ENCODE measurements at places on chromosomes 3 and 15. TPM values are rescaled to one million over a fixed set of nuclear protein-coding genes. Genes with fewer than 3 reads are reported as not detected.

PPIP5K1 gene
- total RNA-seq = 31.6 TPM

WDR93 gene
- 1.2 TPM for total RNA-seq

COL6A6 gene
- total RNA-seq = 12.8 TPM

- peaks cover 26% of the 10 kb centered on the region for H3K36me3 ChIP-seq
- no peaks in the 10 kb centered on the region for H3K27me3 ChIP-seq
- H3K4me1 ChIP-seq = peaks cover 31% of the 10 kb centered on the region
- peak overlapping the region; percentile 46 for H3K27ac ChIP-seq
These were observed 72.8 kb downstream of the VGLL4 start for GRCh38 chr3:11570789-11571495.

LRRC49 gene
- total RNA-seq = 7.3 TPM

- peaks cover 5% of the 10 kb centered on the region for H3K36me3 ChIP-seq
- DNase-seq = no peak
- peak overlapping the region; percentile 72 for H3K4me3 ChIP-seq
- no peaks in the 10 kb centered on the region for H3K27me3 ChIP-seq
These were observed 1.1 kb downstream of the ASTE1 start for GRCh38 chr3:131025539-131025938.

IL12A gene
- total RNA-seq = 2.9 TPM

DNA sequence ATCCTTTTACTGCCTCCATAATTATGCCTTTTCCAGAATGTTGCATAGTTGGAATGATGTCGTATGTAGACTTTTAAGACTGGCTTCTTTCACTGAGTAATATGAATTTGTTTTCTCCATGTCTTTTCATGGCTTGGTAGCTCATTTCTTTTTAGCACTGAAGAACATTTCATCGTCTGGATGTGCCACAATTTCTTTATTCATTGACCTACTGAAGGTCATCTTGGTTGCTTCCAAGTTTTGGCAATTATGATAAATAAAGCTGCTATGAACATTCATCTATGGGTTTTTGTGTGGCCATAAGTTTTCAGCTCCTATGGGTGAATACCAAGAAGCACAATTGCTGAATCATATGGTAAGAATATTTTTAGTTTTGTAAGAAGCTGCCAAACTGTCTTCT, 23.2 kb upstream of the RARRES1 start:
- no peak overlapping the region for H3K27ac ChIP-seq
- no peak overlapping the region for H3K4me3 ChIP-seq
- H3K4me1 ChIP-seq = peaks cover 8% of the 10 kb centered on the region
- DNase-seq = no peak
- no peaks in the 10 kb centered on the region for H3K36me3 ChIP-seq
- H3K27me3 ChIP-seq = no peaks in the 10 kb centered on the region

WDR49 gene
- total RNA-seq = 13.9 TPM
